ENCODE measurements at places on chromosomes 5 and 9. TPM values are rescaled to one million over a fixed set of nuclear protein-coding genes. Genes with fewer than 3 reads are reported as not detected.

The AK3 gene
- 46.4 TPM for total RNA-seq

The CCIN gene
- total RNA-seq, result not detected

The SPAAR gene
- total RNA-seq, result 0.78 TPM

The SLC45A2 gene
- not detected for total RNA-seq

The NUTM2F gene
- not detected for total RNA-seq

The HTR1A gene
- not detected for total RNA-seq

The TPPP gene
- 2.6 TPM for total RNA-seq

The HAUS6 gene
- total RNA-seq, result 5.4 TPM

The DMGDH gene
- 7.3 TPM for total RNA-seq

The FOXI1 gene
- total RNA-seq, result not detected

The RNF183 gene
- total RNA-seq, result not detected

DNA sequence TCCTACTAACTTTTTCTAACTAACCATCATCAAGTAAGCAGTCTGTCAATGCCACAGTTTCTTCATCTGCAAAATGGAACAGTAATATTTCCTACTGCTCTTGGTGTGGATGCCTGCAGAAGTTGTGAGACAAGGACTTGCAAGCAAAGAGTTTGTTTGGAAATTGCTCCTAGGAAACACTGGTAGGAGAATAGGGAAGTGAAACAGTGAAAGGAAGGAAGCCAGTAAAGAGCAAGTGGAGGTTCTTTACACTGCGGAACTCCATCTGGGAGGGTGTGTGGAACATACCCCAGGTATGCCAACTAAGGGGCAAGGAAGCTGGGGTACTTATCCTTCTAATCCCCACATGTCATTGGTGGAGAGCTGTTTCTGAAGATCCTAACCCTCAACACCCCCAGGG lies 119.9 kb downstream of the FOXD1 start:
- no peak overlapping the region for H3K4me3 ChIP-seq
- H3K4me1 ChIP-seq, result no peaks in the 10 kb centered on the region
- no peaks in the 10 kb centered on the region for H3K36me3 ChIP-seq
- H3K27ac ChIP-seq, result no peak overlapping the region

GRCh38 chr9:4530375-4530774 lies 40.1 kb downstream of the SLC1A1 start:
- no peaks in the 10 kb centered on the region for H3K36me3 ChIP-seq
- no peaks in the 10 kb centered on the region for H3K27me3 ChIP-seq
- no peak for DNase-seq

DNA sequence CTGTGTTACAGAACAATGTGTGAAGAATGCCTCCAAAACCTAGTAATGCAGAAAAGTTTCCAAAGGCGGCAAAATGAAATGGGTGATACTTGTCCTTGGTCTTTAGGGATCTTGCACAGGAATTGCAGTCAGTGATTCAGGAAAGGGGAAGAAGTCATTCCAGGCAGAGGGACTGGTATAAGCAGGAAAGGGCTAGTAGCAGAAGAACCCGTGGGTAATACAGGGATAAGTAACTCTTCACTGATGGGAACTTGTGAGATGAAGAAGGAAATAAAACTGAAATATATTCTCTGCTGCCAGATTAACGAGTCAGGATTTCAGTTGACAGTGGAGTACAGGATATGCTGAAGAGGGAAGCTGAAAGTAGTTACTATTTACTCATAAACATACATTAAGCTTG lies 1.2 kb downstream of the SRFBP1 start:
- peaks cover 10% of the 10 kb centered on the region for H3K4me1 ChIP-seq
- H3K36me3 ChIP-seq, result no peaks in the 10 kb centered on the region
- no peak for DNase-seq
- no peak overlapping the region for H3K27ac ChIP-seq
- no peaks in the 10 kb centered on the region for H3K27me3 ChIP-seq
- H3K4me3 ChIP-seq, result peak overlapping the region; percentile 51

DNA sequence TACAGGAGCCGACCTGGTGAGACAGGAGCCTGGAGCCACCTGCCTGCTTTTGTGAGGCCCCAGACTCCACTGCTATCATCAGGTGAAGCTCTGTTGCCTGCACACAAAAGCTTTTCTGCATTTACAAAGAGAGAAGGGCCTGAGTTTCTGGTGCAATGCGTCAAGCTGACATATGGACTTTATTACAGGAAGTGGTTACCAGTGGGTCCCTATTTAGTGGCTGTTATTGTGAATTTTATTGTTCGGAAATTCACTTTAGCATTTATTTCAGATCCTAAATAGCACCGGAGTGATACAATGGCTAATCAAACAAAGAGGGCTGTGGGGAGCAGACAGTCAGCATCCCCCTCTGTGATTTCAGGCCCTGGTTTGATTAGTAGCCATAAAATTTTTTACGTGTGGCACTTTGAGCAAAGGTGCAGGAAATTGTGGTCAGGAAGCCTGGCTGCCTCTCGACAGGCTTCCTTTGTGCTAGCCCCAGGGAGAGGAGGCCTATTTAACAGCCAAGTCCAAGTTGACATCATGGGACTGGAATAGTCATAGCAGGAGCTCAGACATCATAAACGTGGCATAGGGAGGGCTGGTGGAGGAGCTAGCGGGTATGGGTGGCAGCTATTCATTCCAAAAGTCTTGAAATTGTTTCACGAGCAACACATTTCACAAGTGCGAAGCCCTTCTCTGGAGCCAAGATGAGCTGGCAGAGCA lies 8.4 kb downstream of the TGFBI start:
- H3K27ac ChIP-seq, result no peak overlapping the region
- no peak for DNase-seq
- no peaks in the 10 kb centered on the region for H3K4me1 ChIP-seq
- H3K4me3 ChIP-seq, result no peak overlapping the region
- H3K27me3 ChIP-seq, result no peaks in the 10 kb centered on the region

- DNase-seq, result peak; percentile 51
- H3K27ac ChIP-seq, result no peak overlapping the region
- no peaks in the 10 kb centered on the region for H3K4me1 ChIP-seq
- no peak overlapping the region for H3K4me3 ChIP-seq
Observed at GRCh38 chr9:133714606-133715294, 23.4 kb downstream of the SARDH start.

GRCh38 chr9:33167084-33167971 lies at the start of gene B4GALT1:
B4GALT1 (minus strand) TSS chr9:33167336; CDS start chr9:33167169, 167 bp downstream.
- H3K27me3 ChIP-seq, result no peaks in the 10 kb centered on the region
- no peaks in the 10 kb centered on the region for H3K36me3 ChIP-seq
- H3K27ac ChIP-seq, result peak within 1 kb of the TSS; percentile 85
- DNase-seq, result peak; percentile 95
- H3K4me3 ChIP-seq, result peak within 1 kb of the TSS; percentile 77

DNA sequence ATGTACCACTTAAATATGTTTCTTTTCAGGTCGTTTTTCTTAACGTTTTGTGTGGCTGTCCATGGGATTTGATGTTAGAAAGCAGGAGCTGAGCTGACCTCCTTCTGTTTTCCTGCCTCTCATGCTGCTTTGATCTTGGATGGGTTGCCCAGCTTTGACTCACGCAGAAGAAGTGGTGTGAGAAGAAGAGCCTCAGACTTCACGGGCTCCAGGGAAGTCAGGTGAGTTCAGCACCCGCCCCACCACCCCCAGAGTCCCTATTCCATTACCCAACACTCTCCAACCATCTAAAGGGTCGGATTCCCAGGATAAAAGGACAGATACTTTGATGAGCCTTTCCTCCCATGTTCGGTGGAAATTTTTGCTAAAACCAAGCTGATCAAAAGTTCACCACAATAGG lies 373.4 kb downstream of the IRX2 start:
- H3K27me3 ChIP-seq, result no peaks in the 10 kb centered on the region
- H3K4me3 ChIP-seq, result no peak overlapping the region
- no peaks in the 10 kb centered on the region for H3K36me3 ChIP-seq
- no peak overlapping the region for H3K27ac ChIP-seq
- DNase-seq, result no peak

DNA sequence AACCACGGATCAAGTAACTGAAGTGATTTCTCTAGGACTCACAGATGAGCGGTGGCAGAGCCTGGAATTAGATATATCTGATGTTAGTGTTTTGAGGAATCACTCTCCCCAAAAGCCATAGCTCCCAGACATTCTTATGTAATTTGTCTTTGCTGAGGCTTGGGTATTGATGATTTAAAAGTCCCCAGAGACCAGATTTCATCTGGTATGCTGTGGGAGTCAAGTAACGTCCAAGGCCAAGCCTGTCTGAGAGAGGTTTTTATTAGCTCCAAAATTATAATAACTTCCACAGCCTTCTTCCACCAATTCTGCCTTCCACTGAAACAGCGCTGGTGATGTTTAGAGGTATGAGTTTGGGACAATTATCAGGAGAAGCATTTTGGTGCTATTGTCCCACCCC lies 21.3 kb upstream of the KCNIP1 start:
- no peaks in the 10 kb centered on the region for H3K27me3 ChIP-seq
- no peak overlapping the region for H3K4me3 ChIP-seq
- H3K4me1 ChIP-seq, result peaks cover 17% of the 10 kb centered on the region
- H3K27ac ChIP-seq, result no peak overlapping the region
- no peaks in the 10 kb centered on the region for H3K36me3 ChIP-seq
- no peak for DNase-seq

DNA sequence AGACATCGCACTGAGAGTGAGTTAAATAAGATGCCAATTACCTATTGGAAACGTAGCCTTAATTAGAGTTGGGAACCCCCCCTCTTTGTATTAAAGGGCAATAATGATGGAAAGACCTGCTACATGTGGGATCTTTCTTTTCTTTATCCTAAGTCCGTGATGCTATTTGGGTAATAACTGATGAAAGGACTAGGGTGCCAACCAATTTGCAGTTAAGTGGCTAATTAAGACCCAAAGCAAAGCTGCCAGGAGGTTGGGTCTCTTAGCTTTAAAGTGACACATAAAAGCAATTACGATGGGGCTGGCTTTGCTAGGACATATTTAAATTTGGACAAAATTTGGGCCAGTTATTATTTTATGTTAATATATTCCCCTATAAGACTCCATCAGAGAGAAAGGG lies 728.8 kb downstream of the NR2F1-AS1 start:
- no peaks in the 10 kb centered on the region for H3K4me1 ChIP-seq
- DNase-seq, result no peak
- no peaks in the 10 kb centered on the region for H3K27me3 ChIP-seq
- no peak overlapping the region for H3K4me3 ChIP-seq
- no peaks in the 10 kb centered on the region for H3K36me3 ChIP-seq

DNA sequence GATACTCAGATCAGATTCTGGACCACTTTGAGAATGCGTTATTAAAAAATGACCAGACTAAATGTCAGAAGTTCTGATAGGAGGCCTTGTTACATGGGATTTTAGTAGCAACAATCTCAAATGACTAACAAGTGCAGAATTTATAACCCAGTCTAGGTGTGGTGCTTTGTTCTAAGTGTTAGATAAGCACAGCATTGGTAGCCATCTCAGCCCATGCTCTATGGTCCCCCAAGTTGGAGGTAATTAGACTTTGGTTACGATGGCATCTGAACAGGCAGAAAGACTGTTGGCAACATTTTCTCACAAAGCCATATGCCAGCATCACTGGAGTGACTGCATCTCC lies 140.4 kb upstream of the RPS23 start:
- H3K4me3 ChIP-seq, result no peak overlapping the region
- no peak overlapping the region for H3K27ac ChIP-seq
- H3K36me3 ChIP-seq, result no peaks in the 10 kb centered on the region
- no peak for DNase-seq
- no peaks in the 10 kb centered on the region for H3K4me1 ChIP-seq

DNA sequence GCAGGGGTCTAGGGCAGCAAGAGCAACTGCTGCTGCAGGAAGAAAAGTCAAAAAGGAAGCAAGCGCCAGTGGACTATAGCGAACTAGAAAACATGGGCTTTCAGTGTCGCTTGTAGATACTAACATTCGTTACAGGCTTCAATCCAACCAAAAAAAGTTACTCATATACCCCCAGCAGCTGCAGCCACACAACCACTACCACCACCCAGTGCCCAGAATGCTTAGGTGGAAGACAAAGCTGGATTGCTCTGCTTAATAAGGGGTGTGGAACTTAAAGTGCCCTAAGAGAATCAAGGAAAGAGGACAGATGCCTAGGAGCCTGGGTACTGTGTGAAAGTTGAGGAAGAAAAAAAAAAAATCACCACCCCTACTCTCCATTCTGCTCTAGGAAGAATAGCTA lies 203.6 kb downstream of the ELAVL2 start:
- no peaks in the 10 kb centered on the region for H3K4me1 ChIP-seq
- no peak for DNase-seq
- no peak overlapping the region for H3K4me3 ChIP-seq
- no peaks in the 10 kb centered on the region for H3K27me3 ChIP-seq

DNA sequence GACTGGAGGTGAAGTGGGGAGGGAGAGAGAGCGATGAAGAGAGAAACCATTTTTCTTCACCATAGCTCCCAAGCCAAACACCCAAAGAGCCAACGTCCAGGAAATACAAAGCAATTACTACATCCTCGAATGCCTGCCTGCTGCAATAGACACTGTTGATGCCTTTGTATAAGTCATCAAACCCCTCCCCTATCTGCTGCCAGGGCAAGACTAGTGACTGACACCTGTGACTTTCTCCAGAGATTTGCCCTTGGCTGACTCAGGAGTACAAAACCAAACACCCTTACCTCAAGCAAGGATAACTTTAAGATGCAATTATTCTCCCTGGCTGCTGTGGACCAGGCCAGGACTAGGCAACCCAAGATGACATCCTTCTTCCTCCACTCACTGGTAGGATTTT lies 81.8 kb upstream of the RASA1 start:
- DNase-seq, result no peak
- H3K4me1 ChIP-seq, result no peaks in the 10 kb centered on the region
- no peak overlapping the region for H3K27ac ChIP-seq
- no peaks in the 10 kb centered on the region for H3K36me3 ChIP-seq

DNA sequence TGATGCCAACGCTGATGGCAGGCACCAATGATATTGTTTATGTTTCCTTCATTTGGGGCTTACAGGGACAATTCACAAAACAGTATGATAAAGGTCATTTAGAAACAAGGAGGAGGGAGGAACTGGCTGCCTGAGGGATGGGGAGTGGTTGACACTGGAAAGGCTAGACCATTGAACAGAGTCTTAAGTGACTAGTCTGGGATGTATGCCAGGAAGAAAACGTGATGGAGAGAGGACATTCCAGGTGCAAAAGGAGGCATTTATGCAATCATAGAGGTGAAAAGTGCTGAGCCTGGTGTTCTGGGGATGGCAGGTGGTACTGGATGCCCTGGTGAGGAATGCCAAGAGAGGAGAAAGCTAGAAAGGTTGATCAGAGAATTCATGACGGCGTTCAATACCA lies 153.4 kb downstream of the ZNF462 start:
- H3K4me1 ChIP-seq, result no peaks in the 10 kb centered on the region
- no peaks in the 10 kb centered on the region for H3K36me3 ChIP-seq
- no peak for DNase-seq
- H3K4me3 ChIP-seq, result no peak overlapping the region

DNA sequence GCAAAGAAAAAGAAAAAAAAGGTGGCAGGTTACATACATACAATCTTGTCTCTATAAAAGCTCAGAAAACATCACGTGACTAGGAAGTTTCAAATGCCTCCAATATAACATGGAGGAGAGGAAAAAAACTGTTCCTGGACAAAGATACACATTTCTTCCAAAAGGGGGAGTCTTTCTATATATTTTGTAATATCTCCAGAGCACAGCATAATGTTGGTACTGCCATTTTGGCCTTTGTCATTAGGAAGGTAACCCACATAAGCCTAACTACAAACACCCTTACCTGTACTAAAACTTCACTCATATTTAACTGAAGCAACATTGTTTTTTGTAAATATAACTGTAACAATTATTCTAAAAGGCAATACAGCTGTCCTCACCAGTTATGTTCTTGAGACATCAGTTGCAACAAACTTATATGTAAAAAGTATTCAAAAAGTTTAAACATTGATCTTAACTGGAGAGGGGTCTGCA lies 1.2 kb upstream of the BTF3 start:
- no peak overlapping the region for H3K4me3 ChIP-seq
- no peak overlapping the region for H3K27ac ChIP-seq
- no peak for DNase-seq
- H3K4me1 ChIP-seq, result peaks cover 29% of the 10 kb centered on the region
- peaks cover 3% of the 10 kb centered on the region for H3K36me3 ChIP-seq
- H3K27me3 ChIP-seq, result no peaks in the 10 kb centered on the region
